Iris pigment epithelial cell (primary cell): ENCODE measurements at places on chromosomes 2 and 18.

DNA sequence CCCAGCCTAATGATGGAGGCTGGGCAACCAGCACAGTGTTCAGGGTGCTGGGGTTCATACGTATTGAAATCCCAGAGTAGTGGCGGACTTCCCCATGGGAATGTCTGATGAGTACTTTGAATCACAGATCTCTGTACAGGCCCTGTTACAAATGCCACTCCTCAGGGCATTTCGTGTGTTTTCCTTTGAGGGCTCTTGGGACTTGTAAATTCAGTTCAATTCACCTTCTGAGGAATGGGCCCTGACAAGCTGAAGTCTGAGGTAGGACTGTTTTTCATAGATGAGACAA is 288 bp upstream of the RDH14 start:
- DNase-seq, result no peak

DNA sequence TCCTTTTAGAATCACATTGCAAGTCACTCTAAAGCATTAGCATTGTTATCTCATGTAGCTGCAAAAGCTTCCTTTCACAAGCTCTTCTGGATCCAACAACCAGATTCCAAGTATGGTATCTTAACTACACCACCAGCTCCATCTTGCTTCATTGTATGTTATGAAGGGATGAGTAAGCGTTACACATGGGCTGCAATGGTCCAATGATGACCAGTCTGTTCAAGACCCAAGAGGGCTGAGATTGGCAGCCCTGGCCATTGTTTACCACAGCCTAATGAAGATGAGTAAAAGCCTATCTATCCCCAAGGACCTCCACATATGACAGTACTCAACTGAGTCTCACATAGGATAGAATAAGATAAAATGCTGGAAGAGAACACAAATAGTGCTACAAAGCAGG is 6.3 kb downstream of the CFLAR start:
- no peak for DNase-seq

DNA sequence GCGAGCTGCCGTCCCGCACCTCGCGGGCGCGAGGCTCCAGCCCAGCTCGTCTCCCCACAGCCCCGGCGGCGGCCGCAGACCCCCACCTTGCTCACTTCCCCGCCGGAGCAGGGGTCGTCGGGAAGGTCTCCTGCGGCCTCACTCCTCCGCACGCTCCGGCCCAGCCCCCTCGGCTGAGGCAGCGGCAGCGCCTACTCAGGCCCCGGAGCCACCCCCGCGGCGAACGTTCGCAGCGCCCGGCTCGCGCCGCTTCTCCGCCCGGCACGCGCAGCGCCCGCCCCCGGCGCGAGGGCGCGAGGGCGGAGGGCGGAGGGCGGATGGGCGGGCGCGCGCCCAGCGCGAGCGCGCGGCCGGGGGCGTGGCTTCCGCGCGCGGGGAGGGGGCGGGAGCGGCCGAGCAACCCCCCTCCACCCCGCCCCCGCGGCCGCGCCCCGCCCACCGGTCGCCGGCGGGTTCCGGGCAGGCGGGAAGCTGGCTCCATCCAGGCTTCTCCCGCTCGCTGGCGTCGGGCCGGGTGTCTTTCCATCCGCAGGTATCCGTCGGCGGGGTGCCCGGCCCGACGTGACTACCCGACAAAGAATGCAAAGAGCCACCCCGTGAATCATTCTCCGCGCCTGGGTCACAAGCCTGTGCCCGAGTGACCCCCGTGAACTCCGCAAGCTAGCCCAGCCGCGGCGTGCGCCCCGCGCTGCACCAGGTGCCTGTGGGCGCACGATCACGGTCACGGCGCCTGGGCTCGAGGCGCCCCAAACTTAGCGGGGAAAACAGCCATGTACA is at the start of gene DTNB:
Gene DTNB (minus strand): TSS at position 278 of the 777 bp plus-strand sequence. CDS start 20,917 bp downstream, outside the sequence.
- peak; percentile 57 for DNase-seq

GRCh38 chr2:29589440-29590103 is 331.8 kb downstream of the ALK start:
- no peak for DNase-seq

- no peak for DNase-seq
Observed at GRCh38 chr2:206328974-206329373, 54.5 kb downstream of the ZDBF2 start.

DNA sequence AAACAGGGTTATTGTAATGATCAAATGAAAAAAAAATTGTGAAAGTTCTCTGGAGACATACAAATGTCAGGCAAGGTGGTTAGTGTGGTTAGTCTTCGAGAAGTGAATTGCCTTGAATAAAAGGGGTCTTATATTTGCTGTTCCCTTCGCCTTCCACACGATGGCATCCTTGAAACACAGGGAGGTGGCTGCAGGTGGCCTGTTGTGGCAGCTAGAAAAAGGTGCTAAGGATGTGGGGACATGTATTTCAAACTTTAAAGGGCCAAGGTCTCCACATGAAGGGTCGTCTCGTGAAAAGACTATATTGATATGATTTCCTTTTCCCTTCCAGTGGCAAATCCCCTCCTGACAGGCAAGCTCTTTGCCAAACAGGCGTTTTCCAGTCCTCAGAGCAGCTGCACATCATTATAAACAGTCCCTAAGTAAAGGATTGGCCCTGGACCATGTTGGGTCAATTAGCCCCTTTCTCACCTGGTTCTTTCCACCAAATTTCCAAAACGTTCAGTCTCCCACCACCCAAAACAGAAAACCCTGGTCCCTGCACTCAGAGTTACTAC is 68.5 kb downstream of the COPS8 start:
- DNase-seq, result peak; percentile 68

DNA sequence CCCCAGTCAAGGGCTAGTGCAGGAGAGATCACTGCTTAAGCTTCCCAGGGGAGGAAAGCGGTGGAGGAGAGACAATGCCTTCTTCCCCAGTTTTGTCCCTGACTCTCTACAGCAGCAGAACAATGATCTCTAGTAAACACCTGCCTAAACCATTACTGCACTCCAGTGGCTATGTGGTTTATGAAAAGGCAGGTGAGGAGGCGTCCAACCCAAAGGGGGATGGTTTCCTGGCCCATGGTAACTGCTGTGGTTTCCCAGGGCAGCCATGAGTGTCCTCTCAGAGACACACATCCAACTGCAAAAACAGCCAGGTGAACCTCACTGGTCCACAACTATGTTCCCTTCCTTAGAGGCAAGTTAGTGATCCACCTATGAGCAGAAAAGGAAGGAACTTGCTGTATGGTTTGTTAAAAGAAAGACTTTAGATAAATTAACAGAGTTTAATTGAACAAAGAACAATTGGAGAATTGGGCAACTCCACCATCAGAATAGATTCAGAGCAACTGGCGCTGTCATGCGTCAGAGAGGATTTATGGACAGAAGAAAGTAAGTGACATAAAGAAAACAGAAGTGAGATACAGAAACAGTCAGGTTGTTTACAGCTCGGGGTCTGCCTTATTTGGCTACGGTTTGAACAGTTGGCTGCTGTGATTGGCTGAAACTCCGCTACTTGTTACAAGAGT is 4.8 kb upstream of the TTC39C start:
- no peak for DNase-seq

DNA sequence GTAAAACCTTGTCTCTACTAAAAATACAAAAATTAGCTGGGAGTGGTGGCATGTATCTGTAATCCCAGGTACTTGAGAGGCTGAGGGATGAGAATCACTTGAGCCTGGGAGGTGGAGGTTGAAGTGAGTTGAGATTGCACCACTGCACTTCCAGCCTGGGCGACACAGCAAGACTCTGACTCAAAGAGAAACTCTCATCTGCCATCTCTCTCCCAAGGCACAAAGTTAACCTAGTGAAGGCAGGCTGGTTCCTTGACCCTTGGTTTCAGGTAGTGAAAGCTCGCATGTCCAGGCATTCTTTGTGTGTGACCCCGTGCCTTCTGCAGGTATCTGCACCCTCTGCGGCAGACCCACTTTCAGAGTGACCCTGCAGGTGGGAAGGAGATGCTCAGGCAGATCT is 100.0 kb downstream of the WDSUB1 start:
- DNase-seq, result no peak

DNA sequence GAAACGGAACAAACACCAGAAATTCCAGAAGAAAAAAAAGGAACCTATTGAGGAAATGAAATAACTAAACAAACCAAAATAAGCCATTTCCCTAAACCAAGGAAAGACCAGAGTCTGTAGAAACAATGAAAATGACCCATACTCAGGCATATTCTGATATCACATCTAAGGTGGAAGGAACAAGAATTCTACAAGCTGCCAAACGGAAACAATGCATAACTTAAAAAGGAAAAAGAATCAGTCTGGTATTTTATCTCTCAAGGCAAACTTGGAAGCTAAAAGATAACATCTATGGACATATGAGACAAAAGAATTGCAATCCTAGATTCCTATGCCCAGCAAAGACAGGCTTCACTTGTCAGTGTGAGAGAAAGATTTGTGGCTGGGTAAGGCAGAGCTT is 326.2 kb downstream of the PDE11A start:
- no peak for DNase-seq

GRCh38 chr2:107545851-107546250 is 280.8 kb upstream of the RGPD4 start:
- no peak for DNase-seq

DNA sequence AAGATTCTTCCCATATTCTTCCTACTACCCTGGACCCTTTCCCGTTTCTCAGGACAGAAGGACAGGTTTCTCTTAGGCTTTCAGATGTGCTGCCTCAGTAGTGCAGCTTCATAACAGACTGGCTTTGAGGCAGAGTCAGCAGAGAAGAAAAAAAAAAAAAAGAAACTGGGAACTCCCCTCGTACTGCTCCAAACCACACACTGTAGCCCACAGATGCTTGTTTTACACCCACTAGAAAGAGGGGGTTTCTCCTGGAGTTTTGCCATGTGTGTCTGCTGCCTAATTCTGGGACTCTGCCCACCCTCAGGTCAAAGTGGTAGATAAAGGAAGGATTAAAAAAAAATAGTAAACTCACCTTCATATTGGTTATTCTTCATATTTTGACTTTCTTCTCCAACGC is 95.9 kb downstream of the NCOA1 start:
- no peak for DNase-seq

GRCh38 chr2:5077479-5078089 is 614.6 kb upstream of the SOX11 start:
- DNase-seq, result peak; percentile 63

DNA sequence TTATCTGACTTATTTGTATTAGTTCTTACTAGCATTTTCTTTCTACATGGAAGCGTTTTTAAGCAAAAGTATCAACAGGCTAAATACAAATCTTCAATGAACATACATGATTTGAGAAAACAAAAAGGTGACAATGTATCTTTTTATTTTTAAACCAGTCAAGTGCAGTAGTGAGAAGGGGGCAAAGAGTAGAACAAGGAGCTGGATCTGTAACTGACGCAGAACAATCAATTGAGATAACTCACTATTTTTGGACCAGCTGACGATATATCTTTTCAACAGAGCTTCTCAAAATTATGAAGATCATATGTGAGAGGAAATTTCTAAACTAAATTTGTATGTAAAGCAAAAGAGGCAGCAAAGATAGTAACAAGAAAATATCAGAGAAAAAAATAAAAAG is 15.5 kb downstream of the NCKAP1 start:
- DNase-seq, result no peak

DNA sequence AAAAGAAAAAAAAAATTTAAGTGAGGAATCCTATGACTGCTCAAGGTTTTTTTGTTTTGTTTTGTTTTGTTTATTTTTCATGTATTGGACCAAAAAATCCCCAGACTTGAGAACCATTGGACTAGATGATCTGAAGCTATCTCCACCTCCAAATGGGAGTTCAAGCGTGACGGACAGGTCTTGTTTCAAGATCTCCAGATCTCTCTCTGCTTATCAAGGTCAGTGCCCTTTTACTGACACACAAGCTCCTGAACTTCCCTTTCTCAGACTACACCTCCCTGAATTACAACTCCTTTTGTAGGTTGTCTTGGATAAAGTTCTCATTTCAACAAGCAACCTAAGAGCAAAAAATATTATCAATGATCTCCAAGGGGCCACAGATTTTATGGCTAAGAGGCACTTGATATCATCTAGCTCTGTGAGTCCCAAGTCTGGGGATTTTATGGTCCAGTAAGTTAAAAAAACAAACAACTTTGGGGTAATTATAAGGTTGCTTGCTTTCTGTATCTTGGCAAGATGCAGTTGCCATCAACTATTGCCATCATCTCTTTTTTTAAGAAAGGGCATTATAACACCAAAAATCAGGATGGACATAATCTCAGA is 396.0 kb upstream of the ATP5MC3 start:
- DNase-seq, result no peak

- peak; percentile 31 for DNase-seq
Observed at GRCh38 chr2:110807522-110807921, 75.1 kb downstream of the ACOXL start.

GRCh38 chr2:64276417-64277095 is 132.3 kb upstream of the PELI1 start:
- DNase-seq, result peak; percentile 38

DNA sequence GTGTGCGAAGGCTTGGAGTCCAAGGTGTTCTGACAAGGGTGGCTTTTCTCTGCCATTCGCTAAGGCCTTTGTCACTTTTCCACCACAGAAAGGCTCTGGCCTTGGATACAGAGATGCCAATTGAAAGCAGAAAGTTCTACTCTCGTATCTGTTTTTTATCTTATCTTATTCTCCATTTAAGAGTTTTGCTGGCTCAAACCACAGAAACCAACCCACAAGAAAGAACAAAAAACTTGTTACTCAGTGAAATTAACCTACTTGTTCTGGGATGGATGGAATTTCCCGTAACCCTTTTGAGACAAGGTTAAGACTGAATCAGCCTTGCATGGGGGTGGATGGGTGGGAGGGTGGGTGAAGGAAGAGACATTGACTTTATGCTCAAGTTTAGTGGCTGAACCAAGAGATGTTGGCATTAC is 221.7 kb downstream of the CDH20 start:
- DNase-seq, result peak; percentile 30

- DNase-seq, result peak; percentile 58
Observed at GRCh38 chr2:238945433-238946150, 97.7 kb downstream of the TWIST2 start.

GRCh38 chr18:53458944-53459580 is 765.4 kb downstream of the MBD2 start:
- no peak for DNase-seq
